ENCODE measurements at places on chromosomes 12 and 14.

DNA sequence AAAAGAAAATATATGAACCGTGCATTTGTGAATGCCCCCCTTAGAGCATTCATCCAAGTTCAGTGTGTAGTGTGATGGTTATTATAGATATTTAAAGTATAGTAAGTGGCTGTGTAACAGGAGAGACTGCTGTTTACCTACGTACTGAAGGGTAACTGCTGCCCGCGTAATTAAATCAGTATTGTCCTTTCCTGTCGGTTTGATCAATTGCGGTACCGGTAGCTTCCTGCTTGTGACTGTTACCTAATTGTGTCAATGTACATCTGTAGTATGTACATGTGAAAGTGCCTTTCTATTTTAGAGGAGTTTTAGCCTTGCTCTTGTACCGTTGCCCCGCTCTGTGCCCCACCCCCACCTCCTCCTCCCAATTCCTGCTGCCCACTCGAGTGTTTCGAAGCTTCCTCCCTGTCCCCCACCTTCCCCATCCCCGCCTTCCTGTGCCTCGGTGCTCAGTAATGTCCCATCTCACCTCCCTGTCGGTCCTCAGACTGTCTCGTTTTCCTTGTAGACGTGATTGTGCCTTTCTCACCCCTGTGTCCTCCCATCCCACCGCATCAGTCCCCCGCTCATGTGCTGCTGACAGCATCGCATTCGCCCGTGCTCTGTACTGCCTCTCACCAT is 75.0 kb downstream of the KICS2 start:
- DNase-seq: no peak

GRCh38 chr14:75453817-75454434 is 26.1 kb downstream of the JDP2 start:
- DNase-seq: no peak

DNA sequence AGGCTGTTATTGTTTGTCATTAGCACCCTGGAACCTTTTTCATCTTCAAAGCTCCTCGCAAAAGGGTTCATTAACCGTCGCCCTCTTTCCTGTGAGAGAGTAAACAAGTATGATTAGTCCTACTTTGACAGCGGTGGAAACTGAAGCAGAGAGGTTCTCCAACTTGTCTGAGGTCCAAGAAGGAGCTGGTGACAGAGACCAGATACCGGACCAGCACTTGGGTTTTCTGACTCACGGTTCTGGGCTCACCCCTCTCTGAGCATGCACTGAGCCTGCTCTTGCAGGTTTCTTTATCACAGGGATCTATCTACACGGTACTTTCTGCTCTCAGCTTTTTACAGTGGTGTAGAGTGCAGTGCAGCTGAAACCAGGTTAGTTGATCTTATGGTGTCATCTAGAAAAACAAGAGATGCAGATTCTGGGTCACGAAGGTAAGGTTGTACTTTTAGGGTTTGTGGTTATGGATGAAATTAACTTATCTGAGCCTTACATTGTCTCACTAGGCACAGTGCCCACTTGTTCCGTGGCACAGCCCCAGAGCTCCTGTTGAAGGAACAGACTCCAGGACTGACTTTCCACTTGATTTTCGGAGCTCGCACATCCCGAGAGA is 62.1 kb downstream of the PPP2R5C start:
- no peak for DNase-seq

GRCh38 chr14:22407033-22407432 is 182.0 kb downstream of the DAD1 start:
- DNase-seq: no peak

GRCh38 chr12:47819138-47819895 is 386 bp downstream of the HDAC7 start:
- DNase-seq: no peak

Data from T1000 (cell line).